Common myeloid progenitor, CD34-positive (primary cell): ENCODE measurements at places on chromosomes 6 and 20.
A peak's percentile ranks its signal among the peaks of the same experiment; 100 is the strongest.

GRCh38 chr6:3165631-3166534 is 8.5 kb upstream of the TUBB2A start:
- H3K36me3 ChIP-seq = no peaks in the 10 kb centered on the region
- H3K27me3 ChIP-seq = peaks cover 6% of the 10 kb centered on the region
- DNase-seq = no peak
- H3K4me1 ChIP-seq = peaks cover 11% of the 10 kb centered on the region

DNA sequence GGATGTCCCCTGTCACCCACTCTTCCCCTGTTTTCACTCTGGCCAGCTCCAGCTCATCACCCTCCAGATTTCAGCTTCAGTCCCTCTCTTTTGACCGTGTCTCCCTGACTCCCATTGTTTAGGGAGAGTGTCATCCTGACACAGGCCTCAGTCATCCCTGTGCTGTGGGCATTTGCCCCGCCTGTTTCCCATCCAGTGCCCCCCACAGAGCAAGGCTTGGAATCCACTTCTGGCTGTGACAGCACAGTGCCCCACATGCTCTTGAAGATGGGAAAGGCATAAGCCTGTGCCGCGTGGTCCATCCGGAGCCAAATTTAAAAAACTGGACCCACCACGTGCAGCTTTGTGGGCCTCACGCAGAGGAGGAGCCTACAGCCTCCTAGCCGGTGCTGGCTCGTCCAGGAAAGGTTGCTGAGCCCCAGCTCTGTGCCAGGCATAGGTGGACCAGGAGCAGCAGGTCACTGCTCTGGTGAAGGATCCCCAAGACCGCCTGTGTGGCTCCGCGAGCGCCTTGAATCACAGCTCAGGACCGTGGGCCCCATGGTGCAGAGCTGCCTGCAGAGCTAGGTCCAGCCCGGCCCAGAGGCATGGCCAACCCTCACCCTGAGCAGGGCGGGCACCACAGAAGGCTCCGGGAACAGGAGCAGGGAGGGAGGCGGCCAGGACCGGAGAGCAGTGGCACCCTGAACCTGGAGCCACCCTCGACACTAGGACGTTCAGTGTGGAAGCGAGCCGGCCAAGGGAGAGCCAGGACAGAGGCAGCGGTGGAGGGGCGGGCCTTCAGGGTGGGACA is 172.8 kb downstream of the CDH4 start:
- H3K4me3 ChIP-seq = no peak overlapping the region
- no peak overlapping the region for H3K27ac ChIP-seq
- no peak for DNase-seq
- peaks cover 2% of the 10 kb centered on the region for H3K27me3 ChIP-seq
- no peaks in the 10 kb centered on the region for H3K36me3 ChIP-seq

- H3K27me3 ChIP-seq = no peaks in the 10 kb centered on the region
- peaks cover 11% of the 10 kb centered on the region for H3K4me1 ChIP-seq
- DNase-seq = no peak
Observed at GRCh38 chr6:87699576-87699975, 2.5 kb downstream of the AKIRIN2 start.

DNA sequence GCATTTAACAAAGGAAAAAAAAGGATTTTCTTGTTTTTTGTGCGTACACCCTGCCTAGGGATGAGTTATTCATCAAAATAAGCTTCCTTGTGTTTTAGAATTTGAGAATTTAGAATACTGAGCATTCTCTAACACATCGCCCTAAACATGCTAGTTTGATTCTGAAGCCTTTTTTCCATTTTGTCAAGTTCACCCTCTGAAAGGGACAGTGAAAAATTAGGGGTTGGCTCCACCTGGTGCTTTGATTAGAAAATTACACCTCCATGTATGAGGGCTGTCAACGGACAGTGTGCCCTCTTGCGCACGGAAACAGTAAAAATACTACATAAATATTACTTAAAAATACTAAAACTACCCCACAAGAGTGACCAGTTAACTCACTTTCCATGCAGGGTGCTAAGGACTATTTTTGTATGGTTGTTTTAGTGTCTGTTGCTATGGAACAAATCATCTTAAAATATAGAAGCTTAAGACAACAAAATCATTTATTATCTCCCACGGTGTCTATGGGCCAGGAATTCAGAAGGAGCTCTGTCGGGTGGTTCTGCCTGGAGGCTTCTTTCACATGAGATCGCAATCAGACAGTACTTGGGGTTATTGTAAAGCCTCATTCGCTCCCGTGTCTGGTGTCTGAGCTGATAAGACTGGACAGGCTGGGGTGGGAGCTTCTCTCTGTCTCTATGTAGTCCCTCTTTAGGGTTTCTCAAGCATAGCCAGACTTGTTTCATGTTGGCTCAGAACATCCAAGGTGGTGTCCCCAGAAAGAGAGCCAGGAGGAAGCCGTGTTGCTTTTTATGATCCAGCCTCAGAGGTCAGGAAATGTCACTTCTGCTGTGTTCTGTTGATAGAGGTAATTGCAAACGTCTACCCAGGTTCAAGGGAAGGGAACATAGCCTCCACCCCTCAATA is 41.1 kb upstream of the TMEM170B start:
- H3K27me3 ChIP-seq = no peaks in the 10 kb centered on the region
- peaks cover 8% of the 10 kb centered on the region for H3K4me1 ChIP-seq
- H3K4me3 ChIP-seq = no peak overlapping the region
- H3K27ac ChIP-seq = no peak overlapping the region

GRCh38 chr6:112288475-112288874 is 34.1 kb upstream of the LAMA4 start:
- H3K27me3 ChIP-seq = peaks cover 3% of the 10 kb centered on the region
- no peak overlapping the region for H3K4me3 ChIP-seq
- H3K27ac ChIP-seq = no peak overlapping the region
- peaks cover 13% of the 10 kb centered on the region for H3K4me1 ChIP-seq
- DNase-seq = no peak

DNA sequence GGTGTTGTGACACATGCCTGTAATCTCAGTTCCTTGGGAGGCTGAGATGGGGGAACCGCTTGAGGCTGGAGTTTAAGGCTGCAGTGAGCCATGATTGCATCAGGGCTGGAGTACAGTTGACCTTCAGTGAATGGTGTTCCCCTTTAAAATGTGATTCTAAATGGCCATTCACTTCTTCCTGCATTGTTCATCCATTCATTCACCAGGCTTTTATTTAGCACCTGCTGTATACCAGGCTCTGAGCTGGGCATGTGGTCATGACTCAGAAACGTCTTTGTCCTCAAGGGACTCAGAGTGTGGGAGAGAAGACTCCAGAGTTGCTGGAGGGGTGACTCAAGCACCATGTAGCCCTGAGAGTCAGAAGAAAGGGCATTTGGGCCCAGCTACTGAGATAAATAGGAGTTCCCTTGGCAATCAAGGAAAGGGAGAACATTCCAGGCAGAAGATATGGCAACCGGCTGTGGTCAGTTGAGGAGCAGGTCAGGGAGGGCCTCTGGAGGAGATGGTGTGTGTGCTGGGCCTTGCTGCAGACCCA is 101.1 kb downstream of the DLGAP4 start:
- no peak overlapping the region for H3K27ac ChIP-seq
- no peaks in the 10 kb centered on the region for H3K4me1 ChIP-seq
- H3K27me3 ChIP-seq = peaks cover under 1% of the 10 kb centered on the region

DNA sequence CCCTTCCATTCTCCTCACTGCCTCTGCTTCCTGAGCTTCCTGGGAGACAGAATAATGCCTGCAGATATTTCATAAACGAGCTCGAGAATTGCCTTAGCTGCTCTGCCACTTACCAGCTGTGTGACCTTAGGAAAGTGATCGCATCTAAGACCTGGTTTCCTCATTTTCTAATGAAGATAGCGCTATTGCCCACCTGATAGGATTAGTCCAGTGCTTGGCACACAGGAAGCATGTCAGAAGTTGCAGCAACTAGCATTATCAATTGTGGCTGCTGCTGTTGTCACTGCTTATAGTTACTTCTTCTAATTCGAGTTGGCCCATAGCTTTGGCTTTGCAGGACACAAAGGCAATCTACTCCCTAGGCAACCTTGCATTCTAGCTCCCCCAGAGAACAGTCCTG is 305.5 kb upstream of the SGK1 start:
- H3K4me3 ChIP-seq = no peak overlapping the region
- no peaks in the 10 kb centered on the region for H3K27me3 ChIP-seq
- DNase-seq = no peak
- H3K36me3 ChIP-seq = no peaks in the 10 kb centered on the region

DNA sequence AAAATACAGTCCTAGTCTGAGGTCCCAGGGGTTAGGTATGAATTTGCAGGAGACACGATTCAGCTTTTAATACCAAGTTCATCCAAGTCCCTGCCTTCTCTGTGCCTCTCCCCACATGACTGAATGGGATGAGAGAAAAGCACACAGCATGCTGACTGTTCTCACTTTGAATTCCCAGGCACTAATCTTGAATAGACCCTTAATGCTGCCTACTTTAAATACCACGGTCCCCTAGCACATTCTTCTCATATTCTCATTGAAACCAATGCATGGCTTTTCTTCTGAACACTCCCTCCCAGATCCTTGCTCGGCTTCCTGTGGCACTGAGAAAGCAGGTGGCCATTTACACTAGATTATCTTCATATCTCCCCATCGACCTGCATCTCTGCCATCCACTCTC is 30.1 kb upstream of the SCAF8 start:
- H3K4me1 ChIP-seq = no peaks in the 10 kb centered on the region
- no peak for DNase-seq
- no peak overlapping the region for H3K4me3 ChIP-seq
- H3K27me3 ChIP-seq = no peaks in the 10 kb centered on the region
- H3K27ac ChIP-seq = no peak overlapping the region

DNA sequence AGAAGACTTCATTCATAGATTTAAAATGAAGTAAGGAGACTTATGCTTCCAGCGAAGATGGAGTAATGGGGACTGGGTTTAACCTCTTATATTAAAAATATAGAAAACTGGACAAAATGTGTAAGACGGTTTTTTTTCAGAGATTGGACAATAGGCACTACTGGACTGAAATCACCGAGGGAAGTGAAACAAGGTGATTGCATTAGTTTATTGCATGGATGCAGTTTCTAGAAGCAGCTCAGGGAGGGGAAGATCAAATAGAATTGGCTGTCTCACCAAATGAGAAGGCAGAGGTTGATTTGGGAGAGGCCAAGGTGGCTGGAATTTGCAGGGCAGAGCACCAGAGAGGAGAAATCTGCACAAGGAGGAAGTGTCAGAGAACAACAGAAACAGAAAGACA is 162.6 kb downstream of the DNAH8 start:
- H3K27me3 ChIP-seq = no peaks in the 10 kb centered on the region
- no peak overlapping the region for H3K4me3 ChIP-seq
- no peaks in the 10 kb centered on the region for H3K36me3 ChIP-seq
- H3K4me1 ChIP-seq = no peaks in the 10 kb centered on the region
- H3K27ac ChIP-seq = no peak overlapping the region

DNA sequence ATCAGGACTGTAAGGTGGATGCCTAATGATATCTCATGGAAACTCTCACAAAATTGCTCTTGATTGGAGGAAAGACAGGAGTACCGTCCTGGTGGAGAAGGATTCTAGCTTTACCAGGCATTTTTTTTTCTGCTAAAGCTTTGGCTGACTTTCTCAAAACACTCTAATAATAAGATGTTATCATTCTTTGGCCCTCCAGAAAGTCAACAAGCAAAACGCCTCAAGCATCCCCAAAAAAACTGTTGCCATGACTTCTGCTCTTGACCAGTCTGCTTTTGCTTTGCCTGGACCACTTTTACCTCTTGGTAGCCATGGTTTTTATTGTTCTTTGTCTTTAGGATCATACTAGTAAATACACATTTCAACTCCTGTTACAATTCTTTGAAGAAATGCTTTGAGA is 55.5 kb upstream of the RUNX2 start:
- H3K27ac ChIP-seq = no peak overlapping the region
- H3K4me3 ChIP-seq = no peak overlapping the region
- H3K4me1 ChIP-seq = no peaks in the 10 kb centered on the region
- no peaks in the 10 kb centered on the region for H3K27me3 ChIP-seq
- peaks cover 2% of the 10 kb centered on the region for H3K36me3 ChIP-seq

- peak; percentile 49 for DNase-seq
- no peak overlapping the region for H3K4me3 ChIP-seq
- H3K36me3 ChIP-seq = peaks cover 69% of the 10 kb centered on the region
- no peaks in the 10 kb centered on the region for H3K27me3 ChIP-seq
Observed at GRCh38 chr6:142400495-142400894, 98.7 kb downstream of the ADGRG6 start.

DNA sequence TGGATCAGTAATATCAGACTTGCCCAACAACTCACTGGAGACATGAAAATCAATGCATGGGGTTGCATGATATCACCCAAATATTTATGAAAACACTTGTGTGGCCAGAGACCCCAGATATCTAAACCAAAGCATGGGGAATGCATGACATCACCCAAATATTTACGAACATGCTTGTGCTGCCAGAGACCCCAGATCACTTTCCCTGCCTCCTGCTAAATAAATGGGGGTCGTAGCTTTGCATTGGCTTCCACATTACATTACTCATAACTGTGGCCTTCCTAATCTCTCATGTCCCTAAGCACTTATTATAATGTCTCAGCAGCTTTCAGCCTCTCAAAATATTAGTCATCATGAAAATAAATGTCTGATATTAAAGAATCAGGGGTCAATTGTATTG is 838.0 kb upstream of the DEFB115 start:
- no peak overlapping the region for H3K4me3 ChIP-seq
- no peak for DNase-seq
- H3K36me3 ChIP-seq = no peaks in the 10 kb centered on the region
- H3K4me1 ChIP-seq = no peaks in the 10 kb centered on the region
- H3K27me3 ChIP-seq = no peaks in the 10 kb centered on the region
